ENCODE measurements at places on chromosomes 2 and 18.

GRCh38 chr2:188319838-188320237, 28.2 kb downstream of the GULP1 start:
- no peak for DNase-seq

- DNase-seq: no peak
These were observed 230.4 kb downstream of the SP3 start for GRCh38 chr2:173734797-173735196.

- DNase-seq: no peak
These were observed 18.8 kb downstream of the TEX44 start for GRCh38 chr2:231611273-231612108.

GRCh38 chr2:76427452-76427851, 716.7 kb upstream of the GCFC2 start:
- DNase-seq: no peak

- no peak for DNase-seq
These were observed 639.8 kb downstream of the TMEM182 start for GRCh38 chr2:103401621-103402020.

- DNase-seq: no peak
These were observed 35.0 kb downstream of the STAT4 start for GRCh38 chr2:191115804-191116203.

GRCh38 chr2:215527736-215528135, 91.9 kb upstream of the FN1 start:
- no peak for DNase-seq

- DNase-seq: no peak
These were observed 566 bp upstream of the MRPS5 start for GRCh38 chr2:95122197-95122551.

DNA sequence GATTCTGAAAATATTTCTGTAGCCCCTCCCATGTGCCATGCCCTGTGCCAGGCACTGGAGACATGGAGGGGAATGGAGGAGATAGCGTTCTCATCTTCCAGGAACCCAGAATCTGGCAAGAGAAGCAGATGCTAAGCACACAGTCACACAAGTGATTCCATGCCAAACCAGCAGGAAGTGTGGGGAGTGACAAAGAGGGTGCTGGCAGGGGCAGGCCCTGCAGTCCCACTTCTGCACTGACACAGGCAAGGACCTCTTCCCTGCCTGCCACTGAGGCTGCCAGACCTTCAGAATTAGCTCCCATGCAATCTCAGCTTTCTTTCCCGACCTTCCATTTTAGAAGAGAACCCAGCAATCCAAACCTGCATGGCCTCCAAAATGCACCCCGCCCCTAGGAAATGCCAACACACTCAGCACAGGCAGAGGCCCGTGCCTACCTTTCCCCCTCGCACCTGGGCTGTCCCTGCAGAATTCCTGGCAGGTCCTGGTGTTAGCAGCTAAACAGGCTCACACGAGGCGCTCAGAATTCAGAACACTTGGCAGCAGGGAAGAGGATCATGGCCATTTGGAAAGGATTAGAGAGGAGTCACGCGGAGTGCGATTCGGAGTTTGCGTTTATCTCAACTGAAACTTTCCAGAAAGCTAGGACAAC, 155.3 kb downstream of the MSH2 start:
- no peak for DNase-seq

GRCh38 chr2:190526105-190526750, 8.3 kb downstream of the NEMP2 start:
- DNase-seq: no peak

- no peak for DNase-seq
These were observed 27.3 kb downstream of the ZAP70 start for GRCh38 chr2:97740590-97741182.

DNA sequence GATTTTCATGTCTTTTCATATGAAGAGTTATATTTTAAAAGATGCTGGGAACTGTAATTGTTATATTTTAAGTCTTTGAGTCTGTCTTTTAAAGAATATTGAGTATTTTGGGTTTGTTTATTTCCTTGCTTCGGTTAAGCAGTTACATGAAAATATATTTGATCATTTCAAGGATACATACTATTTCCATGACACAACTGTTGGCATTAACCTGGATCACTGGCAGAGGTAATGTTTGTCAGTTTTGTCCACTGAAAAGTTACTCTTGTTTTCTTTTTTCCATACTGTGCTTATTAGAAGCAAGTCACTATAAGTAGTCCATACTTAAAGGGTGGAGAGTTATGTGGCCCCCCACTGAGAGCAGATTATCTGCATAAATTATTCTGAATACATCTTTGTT, 1142.0 kb upstream of the TMEFF2 start:
- no peak for DNase-seq

- no peak for DNase-seq
These were observed 364.6 kb downstream of the PTPRM start for GRCh38 chr18:7931763-7932162.

- no peak for DNase-seq
These were observed 239.2 kb upstream of the HS6ST1 start for GRCh38 chr2:128557831-128558241.

GRCh38 chr2:210477496-210477895, 937 bp upstream of the LANCL1 start:
- no peak for DNase-seq

DNA sequence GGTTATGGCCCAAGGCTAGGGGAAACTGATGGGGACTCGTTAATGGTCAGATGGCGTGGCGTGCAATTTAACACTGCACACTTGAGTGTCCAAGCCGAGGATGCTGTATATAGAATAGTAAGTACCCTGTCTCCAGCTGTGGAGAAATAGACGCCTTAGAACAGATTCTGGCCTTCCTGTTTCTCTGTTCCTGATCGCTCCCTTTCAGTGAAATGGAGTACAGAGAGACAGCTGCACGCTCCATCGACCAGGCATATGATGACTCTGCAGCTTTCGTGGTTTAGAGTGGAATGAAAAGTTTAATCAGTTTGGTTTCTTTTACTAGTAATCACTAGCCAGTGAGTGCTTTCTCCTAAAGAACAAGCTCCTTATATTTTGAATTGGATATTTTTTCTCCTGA, 213.4 kb downstream of the NEDD4L start:
- DNase-seq: no peak

DNA sequence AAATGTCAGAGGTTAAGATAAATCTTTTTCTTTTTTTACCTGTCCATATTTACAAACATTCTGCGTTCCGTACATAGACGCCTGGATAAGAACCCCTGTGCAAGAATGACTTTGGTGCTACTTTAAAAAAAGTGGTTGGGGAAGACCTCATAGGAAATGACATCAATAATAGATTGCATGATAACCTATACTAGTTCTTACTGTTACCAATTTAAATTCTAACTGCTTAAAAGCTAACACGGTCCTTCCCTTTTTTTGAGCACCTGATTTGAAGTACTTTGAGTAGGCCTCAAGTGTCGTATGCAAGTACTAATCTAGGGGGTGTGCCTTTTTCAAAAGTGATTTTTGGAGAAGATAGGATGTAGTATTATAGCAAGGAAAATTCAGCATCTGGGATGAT, 2.1 kb downstream of the SLC39A10 start:
- no peak for DNase-seq

- no peak for DNase-seq
These were observed 33.6 kb upstream of the B3GNT7 start for GRCh38 chr2:231361701-231362554.

DNA sequence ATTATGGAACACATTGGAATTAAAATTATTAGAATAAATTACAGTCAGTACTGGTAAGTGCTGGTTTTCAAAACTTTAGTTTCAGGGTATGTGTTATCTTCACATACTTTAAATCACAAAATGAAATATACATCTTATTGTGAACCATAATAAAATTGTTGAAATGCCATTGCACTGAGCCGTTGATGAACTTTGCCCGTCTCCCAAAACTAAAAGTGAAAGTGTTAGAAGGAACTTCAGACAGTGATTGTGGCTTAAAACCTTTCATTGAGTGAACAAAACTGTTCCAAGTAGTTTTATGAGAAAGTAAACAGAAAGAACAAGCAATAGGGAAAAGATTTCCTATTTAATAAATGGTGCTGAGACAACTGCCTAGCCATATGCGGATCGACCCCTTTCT, 811.6 kb downstream of the PLCL1 start:
- DNase-seq: no peak

- no peak for DNase-seq
These were observed 694.6 kb downstream of the CPS1 start for GRCh38 chr2:211251016-211251415.

- no peak for DNase-seq
These were observed 17.7 kb downstream of the PDIA6 start for GRCh38 chr2:10794876-10795275.

GRCh38 chr2:2850859-2851258, 519.8 kb upstream of the MYT1L start:
- DNase-seq: no peak

GRCh38 chr2:194176134-194176533, 1480.9 kb upstream of the SLC39A10 start:
- no peak for DNase-seq

DNA sequence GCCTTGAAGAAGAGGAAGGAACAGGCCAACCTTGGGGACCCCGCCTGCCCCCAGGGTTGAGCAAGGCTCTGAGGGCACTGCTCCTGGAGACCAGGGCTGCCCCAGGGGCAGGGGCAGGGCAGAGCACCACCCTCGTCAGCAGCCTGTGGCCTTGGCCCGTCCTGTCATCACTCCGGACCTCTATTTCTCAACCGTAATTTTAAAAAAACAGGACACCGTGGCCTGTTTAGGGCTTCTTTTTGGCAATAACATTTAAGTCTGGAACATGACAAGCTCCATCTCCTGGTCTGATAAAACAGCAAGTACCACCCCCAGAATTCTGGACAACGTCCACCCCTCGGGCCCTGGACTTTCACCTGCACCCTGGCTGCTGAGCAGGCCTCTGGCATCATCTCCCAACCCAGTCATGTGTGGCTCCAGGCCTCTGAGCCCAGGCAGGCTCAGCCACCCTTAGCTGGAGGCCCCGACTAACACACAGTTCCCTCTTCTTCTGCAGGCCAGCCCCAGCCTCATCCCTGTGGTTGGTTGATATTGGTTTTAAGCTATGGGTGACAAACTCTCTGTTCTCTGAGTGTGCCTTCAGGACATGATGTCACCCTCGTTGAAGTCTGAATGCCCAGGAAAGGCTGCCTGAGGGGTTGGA, 22.6 kb upstream of the ID2 start:
- no peak for DNase-seq

DNA sequence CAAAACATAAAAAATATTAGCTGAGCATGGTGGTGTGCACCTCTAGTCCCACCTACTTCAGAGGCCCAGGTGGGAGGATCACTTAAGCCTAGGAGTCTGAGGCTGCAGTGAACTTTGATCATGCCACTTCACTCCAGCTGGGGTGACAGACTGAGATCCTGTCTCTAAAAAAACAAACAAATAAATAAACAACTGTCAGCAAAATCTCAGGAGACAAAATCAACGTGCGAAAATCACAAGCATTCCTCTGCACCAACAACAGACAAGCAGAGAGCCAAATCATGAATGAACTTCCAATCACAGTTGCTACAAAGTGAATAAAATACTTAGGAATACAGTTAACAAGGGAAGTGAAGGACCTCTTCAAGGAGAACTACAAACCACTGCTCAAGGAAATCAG, 58.8 kb downstream of the TBR1 start:
- DNase-seq: no peak

GRCh38 chr2:52072949-52073348, 1041.0 kb upstream of the NRXN1 start:
- DNase-seq: no peak

GRCh38 chr2:120952318-120952717, 216.7 kb downstream of the GLI2 start:
- no peak for DNase-seq

GRCh38 chr2:138496096-138496651, 5.4 kb upstream of the SPOPL start:
- DNase-seq: no peak

GRCh38 chr18:23141104-23141999, 6.1 kb downstream of the CABLES1 start:
- DNase-seq: no peak

- DNase-seq: no peak
These were observed 738.3 kb upstream of the HS6ST1 start for GRCh38 chr2:129056959-129057317.

DNA sequence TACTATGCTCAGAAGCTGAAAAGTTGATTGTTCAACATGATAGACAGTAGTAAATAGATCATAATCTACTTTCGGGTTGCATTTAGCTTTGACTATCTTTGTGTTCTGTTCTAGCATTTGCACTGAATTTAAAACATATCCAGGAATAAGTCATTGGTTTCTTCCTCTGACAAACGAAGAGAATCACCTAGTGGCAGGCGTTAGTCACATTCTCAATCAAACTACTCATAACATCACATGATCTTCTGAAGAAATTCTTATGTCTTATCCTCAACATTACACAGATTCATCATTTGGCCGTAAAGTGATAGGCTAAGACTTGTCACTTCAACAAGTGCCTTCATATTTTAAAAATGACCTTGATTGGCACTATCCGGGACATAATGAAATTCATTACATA, 63.6 kb upstream of the TTC21B start:
- DNase-seq: no peak

DNA sequence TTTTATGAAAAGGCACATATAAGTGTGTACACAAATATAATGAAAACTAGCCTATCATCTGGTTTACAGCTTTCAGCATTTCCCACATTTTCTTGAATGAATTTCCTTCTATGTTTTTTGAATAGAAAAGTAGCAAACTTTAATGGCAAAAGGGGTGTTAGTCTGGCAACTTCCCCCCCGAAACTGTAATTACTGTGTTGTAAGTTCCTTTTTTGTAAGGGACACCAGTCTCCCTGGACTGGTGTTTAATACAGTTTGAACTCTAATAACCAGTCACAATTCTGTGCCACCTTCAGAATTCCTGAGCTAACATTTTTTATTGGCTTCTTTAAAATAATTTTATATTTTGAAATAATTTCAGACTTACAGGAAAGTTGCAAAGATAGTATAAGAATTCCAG, 94.2 kb downstream of the ACSL3 start:
- no peak for DNase-seq

GRCh38 chr18:76558881-76559667, 64.0 kb upstream of the ZNF516 start:
- DNase-seq: no peak

- DNase-seq: no peak
These were observed 160.7 kb upstream of the CNTNAP5 start for GRCh38 chr2:123864416-123864815.

DNA sequence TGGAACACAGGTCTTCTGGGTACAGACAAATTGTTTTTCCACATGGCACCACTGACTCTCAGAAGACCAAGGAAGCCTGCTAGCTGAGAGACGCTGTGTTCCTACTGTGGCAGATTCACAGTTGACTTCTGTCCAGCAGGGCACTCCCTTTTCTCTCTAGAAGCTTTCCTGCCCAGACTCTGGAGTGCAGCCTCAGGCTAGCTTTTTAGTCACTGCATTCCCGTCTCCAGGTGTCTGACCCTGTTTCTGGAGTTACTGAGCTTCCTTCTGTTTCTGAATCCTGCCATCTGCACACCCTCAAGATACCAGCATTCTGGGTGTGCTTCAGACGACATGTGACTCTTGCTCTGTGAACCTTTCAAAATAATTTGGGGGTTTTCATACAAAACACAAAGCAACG, 125.1 kb downstream of the TMEM200C start:
- no peak for DNase-seq

DNA sequence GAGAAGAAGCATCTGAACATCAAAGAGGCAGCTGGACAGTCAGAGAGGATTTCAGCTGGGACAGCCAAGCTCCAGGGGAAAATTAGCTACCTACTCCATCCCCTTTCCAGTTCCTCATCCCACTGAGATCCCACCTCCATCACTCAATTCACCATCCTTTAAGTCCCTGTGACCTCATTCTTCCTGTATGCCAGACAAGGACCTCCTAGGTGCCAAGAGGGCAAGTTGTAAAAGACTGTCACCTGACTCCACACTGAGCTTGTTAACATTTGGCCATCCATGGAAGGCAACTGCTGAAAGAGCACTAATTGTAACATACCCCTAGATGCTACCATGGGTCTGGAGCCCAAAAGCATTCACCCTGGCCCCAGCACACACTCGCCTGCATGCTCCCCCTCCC, 97.8 kb downstream of the KYNU start:
- no peak for DNase-seq

Measured in anterior cingulate cortex (tissue), 58 donors.